Right lung (tissue), 10 donors: ENCODE measurements at places on chromosomes 7 and 10. TPM values are rescaled to one million over a fixed set of nuclear protein-coding genes. Genes with fewer than 3 reads are reported as not detected.

MOSPD3 gene
- polyA plus RNA-seq = 30.8 TPM

TACC2 gene
- 17.7 TPM for polyA plus RNA-seq

CFAP70 gene
- 14.6 TPM for polyA plus RNA-seq

GARIN1A gene
- polyA plus RNA-seq = 1.8 TPM

ST8SIA6 gene
- 10.5 TPM for polyA plus RNA-seq

HOXA6 gene
- polyA plus RNA-seq = 13.4 TPM

NPY4R gene
- 0.37 TPM for polyA plus RNA-seq

STEAP2 gene
- polyA plus RNA-seq = 5.0 TPM

TUBB8 gene
- 0.49 TPM for polyA plus RNA-seq

FAM170B gene
- polyA plus RNA-seq = not detected

HOXA11 gene
- polyA plus RNA-seq = not detected

RELN gene
- 10.5 TPM for polyA plus RNA-seq

PIP gene
- not detected for polyA plus RNA-seq

- DNase-seq = no peak
Observed at GRCh38 chr10:45640941-45641340, 31.6 kb downstream of the ZFAND4 start.

DNA sequence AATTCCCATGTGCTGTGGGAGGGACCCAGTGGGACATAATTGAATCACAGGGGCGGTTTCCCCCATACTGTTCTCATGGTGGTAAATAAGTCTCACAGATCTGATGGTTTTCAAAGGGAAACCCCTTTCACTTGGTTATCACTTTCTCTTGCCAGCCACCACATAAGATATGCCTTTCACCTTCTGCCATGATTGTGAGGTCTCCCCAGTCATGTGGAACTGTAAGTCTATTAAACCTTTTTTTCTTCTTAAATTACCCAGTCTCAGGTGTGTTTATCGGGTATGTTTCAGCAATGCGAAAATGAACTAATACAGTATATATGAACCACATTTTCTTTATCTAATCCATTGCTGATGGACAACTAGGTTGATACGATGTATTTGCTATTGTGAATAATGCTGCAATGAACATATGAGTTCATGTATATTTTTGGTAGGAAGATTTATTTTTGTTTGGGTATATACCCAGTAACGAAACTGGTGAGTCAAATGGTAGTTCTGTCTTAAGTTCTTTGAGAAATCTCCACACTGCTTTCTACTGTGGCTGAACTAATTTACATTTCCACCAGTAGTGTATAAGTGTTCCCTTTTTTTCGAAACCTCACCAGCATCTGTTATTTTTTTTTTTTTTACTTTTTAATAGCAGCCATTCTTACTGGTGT, 70.0 kb upstream of the HGF start:
- DNase-seq = no peak

GRCh38 chr7:110774071-110774470, 316.9 kb upstream of the LRRN3 start:
- peak; percentile 21 for DNase-seq

DNA sequence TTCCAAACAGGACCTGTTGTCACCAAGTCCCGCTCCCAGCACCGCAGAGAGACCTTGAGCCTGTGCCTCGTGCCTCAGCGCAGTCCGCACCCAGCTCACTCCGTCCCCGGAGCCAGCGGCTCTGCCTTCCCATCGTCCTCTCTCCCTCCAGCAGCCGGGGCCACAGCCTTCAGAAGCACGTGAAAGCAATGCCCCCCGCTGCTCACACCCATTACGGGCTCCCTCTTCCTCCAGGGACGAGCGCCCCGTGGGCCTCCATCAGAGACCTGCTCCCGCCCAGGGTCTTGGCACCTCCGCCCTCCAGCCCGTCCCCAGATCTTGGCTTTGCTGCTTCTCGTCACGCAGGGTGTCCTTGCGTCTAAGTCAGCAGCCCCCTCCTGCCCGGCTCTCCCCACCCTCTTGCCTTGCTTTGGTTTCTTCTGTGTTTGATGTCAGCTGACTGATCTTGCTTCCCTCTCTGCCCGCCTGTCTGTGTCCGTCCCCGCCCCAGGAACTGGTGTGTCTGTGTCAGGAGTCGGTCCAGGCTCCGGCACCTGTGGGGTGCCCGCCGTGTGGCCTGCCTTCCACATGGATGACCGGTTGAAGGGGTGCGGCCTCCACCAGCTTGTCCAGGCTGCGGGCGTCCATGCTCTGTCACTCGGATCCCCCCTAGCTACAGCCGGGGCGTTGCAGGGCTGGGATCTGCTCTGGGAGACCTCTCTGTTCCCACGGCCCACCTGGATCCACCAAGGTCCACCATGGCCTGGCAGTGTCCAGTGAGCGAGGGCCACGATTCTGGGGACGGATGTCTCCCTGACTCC, 61.9 kb downstream of the FOXL3 start:
- no peak for DNase-seq

- no peak for DNase-seq
Observed at GRCh38 chr7:86961686-86962085, 97.8 kb downstream of the ELAPOR2 start.

GRCh38 chr7:41992881-41993867, 243.8 kb downstream of the GLI3 start:
- peak; percentile 86 for DNase-seq

DNA sequence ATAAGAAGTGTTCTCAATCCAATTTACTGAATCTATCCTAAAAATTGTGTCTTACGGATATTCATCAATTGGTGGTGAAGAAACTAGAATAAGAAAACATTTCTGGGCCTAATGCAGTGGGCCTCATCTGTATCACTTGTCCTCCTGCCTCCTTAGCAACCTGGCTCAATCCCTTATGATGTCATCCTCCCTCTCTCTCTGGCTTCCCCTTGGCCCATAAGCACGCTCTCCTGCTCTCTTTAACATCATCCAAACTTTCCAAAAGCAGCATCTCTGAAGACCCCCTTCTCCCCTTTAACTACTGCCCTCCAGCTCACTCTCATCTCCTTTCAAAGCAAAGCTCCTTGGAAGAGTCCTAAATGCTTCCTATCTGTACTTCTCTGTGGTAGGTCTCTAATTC, 4.7 kb upstream of the STN1 start:
- DNase-seq = no peak

GRCh38 chr7:98567991-98568390, 49.1 kb upstream of the NPTX2 start:
- DNase-seq = no peak

GRCh38 chr7:1539181-1539881, 8.8 kb downstream of the MAFK start:
- no peak for DNase-seq

DNA sequence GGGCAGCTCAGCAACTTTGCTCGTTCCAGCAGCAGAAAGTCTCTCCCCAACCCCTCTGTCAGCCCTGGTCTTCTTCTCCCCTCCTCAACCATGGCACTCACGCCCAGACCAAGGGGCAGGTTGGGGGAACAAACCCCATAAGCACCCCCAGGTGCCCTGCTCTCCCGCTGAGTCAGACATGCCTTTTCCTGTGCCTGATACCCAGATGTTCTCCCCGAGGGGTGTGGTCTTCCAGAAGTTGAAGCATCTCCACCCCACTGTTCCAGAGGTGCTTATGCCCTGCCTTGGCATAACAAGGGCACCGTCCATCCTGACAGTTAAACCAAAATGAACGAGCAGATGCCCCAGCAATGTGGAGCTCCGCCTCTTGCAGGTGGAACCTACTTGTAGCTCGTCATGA, 67.1 kb downstream of the C10orf143 start:
- no peak for DNase-seq

DNA sequence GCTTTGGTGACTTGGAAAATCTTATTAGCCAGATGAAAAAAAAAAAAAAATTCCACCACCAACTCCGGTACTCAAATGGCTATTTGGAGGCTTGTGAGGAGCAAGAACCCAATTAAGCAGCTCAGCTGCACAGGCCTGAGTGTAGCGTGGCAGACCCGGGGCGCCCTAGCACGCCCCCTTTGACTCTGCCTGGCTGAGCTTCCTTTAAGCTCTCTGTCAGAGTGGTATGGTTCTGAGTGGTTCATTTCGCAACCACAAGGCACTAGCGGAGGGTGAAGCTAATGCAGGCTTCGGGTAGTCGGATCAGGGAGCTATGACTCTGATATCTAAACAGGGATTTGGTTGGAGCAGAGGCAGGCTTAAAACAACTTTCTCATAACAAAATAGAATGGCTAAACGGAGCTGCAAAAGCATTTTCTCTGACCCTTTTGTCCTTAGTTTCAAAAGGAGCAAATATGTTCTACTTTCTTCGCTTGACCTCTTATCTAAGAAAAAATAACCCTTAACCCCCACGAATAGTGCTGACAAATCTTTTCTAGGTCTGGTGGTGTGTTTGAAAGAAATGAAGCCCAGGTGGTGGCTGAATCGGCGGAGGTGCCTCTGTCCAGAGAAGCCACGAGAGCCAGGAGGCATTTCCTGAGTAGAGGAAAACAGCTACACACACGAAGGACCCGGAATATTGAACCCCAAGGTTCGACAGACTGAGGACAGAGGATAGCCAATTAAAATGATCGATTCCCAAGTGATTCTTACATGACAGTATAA, 285.4 kb upstream of the GLI3 start:
- DNase-seq = peak; percentile 14

DNA sequence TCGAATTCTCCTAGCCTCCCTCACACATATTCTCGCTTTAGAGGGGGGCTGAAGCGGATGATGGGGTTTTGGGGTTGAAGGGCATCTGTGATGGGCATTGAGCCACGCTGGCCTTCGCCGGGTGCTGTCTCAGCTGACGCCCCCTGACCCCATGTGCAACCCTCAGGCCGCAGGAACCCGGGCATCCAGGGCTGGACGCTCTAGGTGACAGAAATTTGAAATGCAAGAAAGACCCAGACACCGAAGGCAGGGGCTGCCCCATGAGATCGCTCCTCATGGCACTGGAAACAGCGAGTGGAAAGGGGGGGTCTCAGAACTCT, 664 bp upstream of the C10orf88 start:
- DNase-seq = no peak

DNA sequence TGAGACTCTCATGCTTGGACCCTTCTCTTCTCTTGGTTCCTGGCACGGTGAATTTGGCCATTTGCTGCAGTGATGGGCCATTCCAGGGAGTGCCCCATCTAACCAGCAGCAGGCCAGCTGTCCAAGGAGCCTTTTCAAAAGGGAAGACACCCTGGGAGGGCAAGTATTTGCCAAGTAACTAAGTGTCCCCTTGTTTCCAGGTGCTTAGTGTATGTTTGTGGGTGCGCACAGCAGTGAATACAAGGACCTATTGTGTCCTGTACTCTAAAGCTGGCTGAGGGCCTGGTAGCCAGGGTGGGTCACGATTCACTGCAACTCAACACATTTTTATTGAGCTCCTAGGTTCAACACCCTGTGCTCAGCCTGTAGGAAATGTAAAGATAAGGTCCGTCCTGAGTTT, 348.8 kb downstream of the RNLS start:
- DNase-seq = no peak

- no peak for DNase-seq
Observed at GRCh38 chr7:127745445-127745844, 93.5 kb downstream of the SND1 start.

- peak; percentile 42 for DNase-seq
Observed at GRCh38 chr10:119595676-119596515, 868 bp downstream of the TIAL1 start.

GRCh38 chr7:23043441-23043840, 29.5 kb upstream of the HYCC1 start:
- DNase-seq = no peak

DNA sequence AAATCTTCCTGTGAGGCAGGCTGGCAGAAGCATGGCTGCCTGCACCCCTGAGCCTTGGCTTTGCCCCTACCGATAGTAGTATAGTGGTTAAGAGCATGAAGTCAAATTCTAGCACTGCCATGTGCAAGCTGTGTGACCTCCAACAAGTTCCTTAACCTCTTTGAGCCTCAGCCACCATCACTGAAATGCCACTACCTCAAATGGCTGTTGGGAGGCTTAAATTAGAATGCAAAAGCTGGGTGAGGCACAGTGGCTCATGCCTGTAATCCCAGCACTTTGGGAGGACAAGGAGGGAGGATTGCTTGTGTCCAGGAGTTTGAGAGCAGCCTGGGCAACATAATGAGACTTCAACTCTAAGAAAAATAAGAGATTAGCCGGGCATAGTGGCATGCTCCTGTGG, 8.4 kb downstream of the SFRP5 start:
- DNase-seq = no peak

- DNase-seq = no peak
Observed at GRCh38 chr10:85177767-85178166, 849.4 kb downstream of the CCSER2 start.

- no peak for DNase-seq
Observed at GRCh38 chr10:35208536-35208935, 81.9 kb downstream of the CREM start.

DNA sequence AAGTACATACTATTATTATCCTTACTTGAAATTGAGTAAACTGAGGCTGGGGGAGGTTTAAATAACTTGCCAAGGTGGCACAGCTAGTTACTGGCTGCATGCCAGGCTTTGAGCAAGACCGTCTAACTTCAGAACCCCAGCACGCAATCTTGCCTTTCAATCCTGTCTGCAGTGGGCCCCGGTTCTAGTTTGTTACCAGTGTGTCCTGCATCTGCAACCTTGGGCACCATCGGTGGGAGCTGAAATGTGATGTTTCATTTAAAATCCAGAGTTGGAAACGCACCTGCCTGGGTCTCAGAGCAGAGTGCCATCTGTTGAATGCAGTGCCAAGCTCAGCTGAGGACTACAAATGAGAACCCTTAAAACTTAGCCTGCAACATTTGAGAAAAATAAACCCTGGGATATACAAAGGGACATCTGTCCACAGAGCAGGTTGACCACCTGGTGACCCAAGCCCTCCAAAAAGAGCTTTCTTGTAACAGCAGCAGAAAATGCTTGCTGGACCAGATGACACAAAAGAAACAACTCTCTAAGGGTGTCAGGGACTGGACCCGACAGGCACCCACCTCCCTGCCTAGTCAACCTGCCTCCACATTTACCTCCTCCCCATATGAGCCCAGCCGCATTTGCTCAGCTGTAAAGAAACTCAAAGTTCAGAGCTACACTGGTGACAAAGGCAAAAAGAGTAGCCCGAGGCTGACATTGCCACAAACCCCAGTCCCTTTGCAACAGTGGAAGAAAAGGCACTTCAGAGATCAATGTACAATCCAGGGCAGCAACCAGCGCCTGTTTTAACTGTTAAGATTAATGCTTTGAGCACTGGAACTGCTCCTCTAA, 1.7 kb downstream of the SH3PXD2A start:
- DNase-seq = no peak

- DNase-seq = peak; percentile 69
Observed at GRCh38 chr10:32980558-32981468, 22.8 kb upstream of the ITGB1 start.

GRCh38 chr10:43203448-43204041, 63.3 kb downstream of the RASGEF1A start:
- no peak for DNase-seq
